Memory B cell (primary cell): ENCODE measurements at places on chromosomes 6 and 20.

DNA sequence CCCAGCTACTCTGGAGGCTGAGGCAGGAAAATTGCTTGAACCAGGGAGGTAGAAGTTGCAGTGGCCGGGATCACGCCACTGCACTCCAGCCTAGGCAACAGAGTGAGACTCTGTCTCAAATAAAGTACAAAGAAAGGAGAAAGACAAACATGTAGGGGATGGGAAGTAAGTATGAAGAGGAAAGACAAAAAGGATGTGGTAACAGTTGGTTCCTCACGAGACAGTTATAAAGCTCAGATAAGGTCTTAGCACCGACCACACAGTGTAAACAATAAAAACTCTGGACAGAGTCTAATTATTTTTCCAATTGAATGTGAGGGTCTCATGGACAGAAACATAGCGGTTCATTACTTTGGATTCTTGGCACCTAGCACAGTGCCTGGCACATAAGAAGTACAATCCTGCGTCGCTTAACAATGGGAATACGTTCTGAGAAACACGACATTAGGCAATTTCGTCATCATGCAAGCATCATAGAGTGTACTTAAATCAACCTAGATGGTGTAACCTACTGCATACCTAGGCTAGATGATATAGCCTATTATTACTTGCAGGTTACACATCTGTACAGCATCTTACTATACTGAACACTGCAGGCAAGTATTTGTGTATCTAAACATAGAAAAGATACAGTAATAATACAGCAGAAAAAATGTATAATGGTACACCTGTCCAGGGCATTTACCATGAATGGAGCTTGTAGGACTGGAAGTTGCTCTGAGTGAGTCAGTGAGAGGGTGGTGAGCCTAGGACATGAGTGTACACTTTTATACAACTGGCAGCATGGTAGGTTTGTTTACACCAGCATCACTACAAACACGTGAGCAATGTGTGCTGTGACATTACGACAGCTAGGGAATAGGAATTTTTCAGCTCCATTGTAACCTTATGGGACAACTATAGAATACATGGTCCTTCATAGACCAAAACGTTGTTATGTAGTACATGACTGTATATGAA is 38.2 kb downstream of the MBOAT1 start:
- peaks cover 1% of the 10 kb centered on the region for H3K36me3 ChIP-seq
- peaks cover 9% of the 10 kb centered on the region for H3K4me1 ChIP-seq
- H3K4me3 ChIP-seq, result no peak overlapping the region
- DNase-seq, result no peak

DNA sequence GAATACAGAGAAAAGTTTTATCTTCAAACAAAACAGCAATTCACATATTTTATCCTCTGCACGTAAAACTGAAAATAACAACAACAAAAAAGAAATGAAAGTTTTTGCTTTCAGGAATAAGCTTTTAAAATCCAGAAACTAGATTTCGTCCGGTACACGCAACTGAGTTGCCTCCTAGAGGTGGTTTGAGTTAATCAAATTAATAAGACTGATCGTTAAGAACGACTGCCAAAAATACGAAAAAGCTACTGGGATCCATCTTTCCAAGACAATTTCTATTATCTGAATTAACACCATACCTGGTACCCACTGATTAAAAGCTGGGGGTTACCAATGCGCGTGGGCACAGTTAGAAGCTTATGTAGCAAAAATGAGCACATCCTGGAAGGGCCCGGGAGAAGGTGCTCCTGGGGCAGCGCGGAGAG is 669 bp downstream of the PDCD2 start:
- H3K36me3 ChIP-seq, result peaks cover 16% of the 10 kb centered on the region
- H3K4me1 ChIP-seq, result peaks cover 14% of the 10 kb centered on the region
- DNase-seq, result no peak
- H3K27ac ChIP-seq, result peak overlapping the region; percentile 84
- peak overlapping the region; percentile 93 for H3K4me3 ChIP-seq

DNA sequence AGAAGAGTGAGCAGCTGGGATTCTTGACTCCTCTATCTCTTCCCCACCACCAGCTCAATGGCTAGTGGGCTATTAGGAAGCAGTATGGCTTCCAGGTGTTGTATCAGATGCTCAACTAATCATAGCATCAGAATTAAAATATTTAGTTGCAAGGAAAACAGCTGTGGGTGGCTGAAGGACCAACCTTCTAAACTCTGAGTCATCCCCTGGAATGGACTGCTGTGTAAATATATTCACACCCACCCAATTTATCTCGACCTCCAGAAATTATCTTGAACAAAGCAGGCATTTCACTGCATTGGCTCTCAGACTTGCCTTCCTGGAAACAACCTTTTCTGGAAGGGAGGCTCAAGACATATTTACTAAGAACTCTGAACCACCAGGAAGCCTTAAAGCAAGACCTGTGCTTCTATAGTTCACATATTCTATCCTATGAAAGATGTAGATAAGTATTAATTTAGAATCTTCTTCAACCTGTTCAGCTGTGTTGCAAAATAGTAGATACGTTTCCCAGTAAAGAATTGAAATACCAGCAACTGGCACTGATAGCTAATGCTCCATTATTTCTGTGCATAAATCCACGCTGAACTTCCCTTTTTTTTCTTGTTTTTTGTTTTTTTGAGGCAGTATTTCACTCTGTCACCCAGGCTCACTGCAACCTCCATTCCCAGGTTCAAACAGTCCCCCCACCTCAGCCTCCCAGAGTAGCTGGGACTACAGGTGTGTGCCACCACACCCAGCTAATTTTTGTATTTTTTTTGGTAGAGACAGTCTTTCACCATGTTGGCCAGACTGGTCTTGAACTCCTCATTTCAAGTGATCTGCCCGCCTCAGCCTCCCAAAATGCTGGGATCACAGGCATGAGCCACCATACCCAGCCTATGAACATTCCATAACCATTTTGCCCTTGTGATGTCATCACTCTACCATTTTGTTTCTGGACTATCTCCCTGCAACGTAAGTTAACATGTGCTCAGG is 56.9 kb upstream of the CD2AP start:
- no peak overlapping the region for H3K27ac ChIP-seq
- H3K4me1 ChIP-seq, result no peaks in the 10 kb centered on the region
- H3K36me3 ChIP-seq, result peaks cover 2% of the 10 kb centered on the region
- no peak overlapping the region for H3K4me3 ChIP-seq

DNA sequence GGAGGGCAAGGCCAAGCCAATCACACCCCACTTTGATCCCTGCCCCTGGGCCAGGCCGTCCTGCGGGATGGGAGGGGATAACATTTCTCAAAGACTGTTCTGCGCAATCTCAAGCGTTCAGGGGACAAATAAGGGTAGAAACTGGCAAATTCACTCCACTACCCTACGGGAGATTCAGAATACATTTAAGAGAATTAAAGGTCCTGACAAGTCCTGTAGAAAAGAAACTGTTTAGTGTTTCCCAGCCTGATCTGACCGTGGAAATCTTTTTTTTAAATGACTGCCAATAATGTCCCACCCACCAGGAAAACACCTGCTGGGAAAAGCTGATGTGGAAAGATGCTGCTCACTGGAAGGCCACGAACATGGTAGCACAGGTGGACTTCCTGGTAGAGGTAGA is 140.6 kb upstream of the RNF24 start:
- no peaks in the 10 kb centered on the region for H3K36me3 ChIP-seq
- no peak for DNase-seq
- H3K27ac ChIP-seq, result no peak overlapping the region
- no peak overlapping the region for H3K4me3 ChIP-seq
- peaks cover 3% of the 10 kb centered on the region for H3K4me1 ChIP-seq
- H3K27me3 ChIP-seq, result peaks cover 22% of the 10 kb centered on the region

DNA sequence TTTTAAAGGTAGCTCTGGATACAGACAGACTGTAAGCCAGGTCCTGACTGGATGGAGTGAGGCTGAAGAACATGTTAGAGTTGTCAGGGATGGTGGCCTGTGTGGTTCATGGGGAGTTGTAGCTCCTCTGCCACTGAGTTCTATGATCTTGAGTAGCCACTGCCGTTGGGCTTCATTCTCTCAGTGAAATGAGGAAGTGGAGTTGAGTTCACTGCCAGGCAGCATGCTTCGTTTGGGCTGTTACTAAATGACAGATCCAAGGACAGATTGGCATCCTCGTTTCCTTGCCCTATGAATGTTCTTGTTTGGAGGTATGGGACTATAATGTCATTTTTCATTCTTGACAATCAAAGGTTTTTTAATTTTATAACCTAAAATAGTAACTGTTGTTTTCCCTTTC is 37.2 kb downstream of the SCAND1 start:
- peaks cover 33% of the 10 kb centered on the region for H3K36me3 ChIP-seq
- no peaks in the 10 kb centered on the region for H3K4me1 ChIP-seq
- H3K27ac ChIP-seq, result no peak overlapping the region
- no peak for DNase-seq
- H3K27me3 ChIP-seq, result no peaks in the 10 kb centered on the region
- H3K4me3 ChIP-seq, result no peak overlapping the region

DNA sequence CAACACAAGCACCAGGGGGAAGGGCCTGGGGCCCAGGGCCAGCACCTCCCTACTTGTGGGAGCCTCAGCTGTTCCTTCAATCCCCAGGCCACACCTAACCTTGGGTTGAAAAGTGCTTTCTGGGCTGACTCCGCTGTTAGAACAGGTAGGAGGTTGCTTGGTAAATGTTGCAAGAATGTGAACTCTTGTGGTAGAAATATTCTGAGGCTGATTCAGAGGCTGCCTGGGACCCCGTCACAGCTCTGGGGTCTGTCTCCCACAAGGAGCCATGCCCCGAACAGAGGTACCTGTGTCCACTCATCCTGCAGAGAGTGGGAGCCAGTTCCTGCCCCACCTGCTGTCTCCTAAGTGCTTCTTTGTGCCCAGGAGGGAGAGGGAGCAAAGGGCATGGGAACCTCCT is 14.4 kb upstream of the MAS1L start:
- peak; percentile 9 for DNase-seq
- H3K4me3 ChIP-seq, result no peak overlapping the region
- H3K36me3 ChIP-seq, result no peaks in the 10 kb centered on the region
- peaks cover 7% of the 10 kb centered on the region for H3K27me3 ChIP-seq
- H3K27ac ChIP-seq, result no peak overlapping the region

- peaks cover 3% of the 10 kb centered on the region for H3K27me3 ChIP-seq
- peaks cover 9% of the 10 kb centered on the region for H3K4me1 ChIP-seq
- no peak overlapping the region for H3K27ac ChIP-seq
- no peak for DNase-seq
- H3K4me3 ChIP-seq, result no peak overlapping the region
These were observed 668.2 kb downstream of the DHX35 start for GRCh38 chr20:39630215-39630908.

- H3K4me1 ChIP-seq, result no peaks in the 10 kb centered on the region
- no peak overlapping the region for H3K4me3 ChIP-seq
- H3K27me3 ChIP-seq, result no peaks in the 10 kb centered on the region
- H3K27ac ChIP-seq, result no peak overlapping the region
- no peak for DNase-seq
- peaks cover 3% of the 10 kb centered on the region for H3K36me3 ChIP-seq
These were observed 35.8 kb downstream of the GCM1 start for GRCh38 chr6:53112871-53113270.

GRCh38 chr6:149235130-149235561 is 82.4 kb upstream of the TAB2 start:
- peaks cover 2% of the 10 kb centered on the region for H3K36me3 ChIP-seq
- no peak for DNase-seq
- H3K4me3 ChIP-seq, result peak overlapping the region; percentile 67
- H3K27ac ChIP-seq, result peak overlapping the region; percentile 54

DNA sequence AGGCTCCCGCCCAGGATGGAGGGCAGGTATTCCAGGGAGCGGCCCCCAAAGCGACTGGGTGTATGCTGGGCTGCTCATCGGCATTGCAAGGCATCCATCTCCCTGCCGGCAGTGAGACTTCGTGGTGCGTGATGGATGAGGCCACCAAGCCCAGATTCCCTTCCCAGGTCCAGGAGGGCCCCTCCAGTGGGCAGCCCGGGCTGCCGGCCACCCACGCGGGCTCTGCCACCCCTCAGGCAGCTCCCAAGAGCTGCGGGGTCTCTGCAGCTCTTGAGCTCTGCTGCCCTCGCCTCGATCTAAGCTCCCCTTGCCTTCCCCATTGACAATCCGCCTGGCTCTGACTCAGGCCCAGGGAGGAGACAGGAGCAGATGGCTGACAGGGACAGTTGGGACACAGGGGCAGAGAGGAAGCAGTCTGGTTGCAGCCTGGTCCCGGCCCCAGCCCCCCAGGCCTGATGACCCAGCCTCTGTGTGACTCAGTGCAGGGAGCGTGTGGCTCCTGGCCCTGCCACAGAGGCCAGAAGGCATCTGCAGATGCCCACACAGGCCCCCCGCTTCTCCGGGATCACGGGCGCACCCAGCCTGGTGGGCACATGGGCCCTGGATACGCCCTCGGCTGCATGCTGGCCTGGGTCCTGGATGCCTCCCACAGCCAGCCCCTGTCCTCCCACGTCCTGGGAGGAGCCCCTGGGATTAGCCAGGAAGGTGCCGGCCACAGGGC is 33.0 kb downstream of the SLCO4A1 start:
- no peak for DNase-seq
- H3K36me3 ChIP-seq, result peaks cover 2% of the 10 kb centered on the region
- no peak overlapping the region for H3K4me3 ChIP-seq
- no peak overlapping the region for H3K27ac ChIP-seq
- peaks cover 4% of the 10 kb centered on the region for H3K27me3 ChIP-seq
- no peaks in the 10 kb centered on the region for H3K4me1 ChIP-seq

- no peak for DNase-seq
- H3K4me3 ChIP-seq, result no peak overlapping the region
- no peaks in the 10 kb centered on the region for H3K4me1 ChIP-seq
- H3K27ac ChIP-seq, result no peak overlapping the region
- peaks cover 4% of the 10 kb centered on the region for H3K36me3 ChIP-seq
- H3K27me3 ChIP-seq, result no peaks in the 10 kb centered on the region
These were observed 12.8 kb downstream of the SMLR1 start for GRCh38 chr6:130840050-130840449.

DNA sequence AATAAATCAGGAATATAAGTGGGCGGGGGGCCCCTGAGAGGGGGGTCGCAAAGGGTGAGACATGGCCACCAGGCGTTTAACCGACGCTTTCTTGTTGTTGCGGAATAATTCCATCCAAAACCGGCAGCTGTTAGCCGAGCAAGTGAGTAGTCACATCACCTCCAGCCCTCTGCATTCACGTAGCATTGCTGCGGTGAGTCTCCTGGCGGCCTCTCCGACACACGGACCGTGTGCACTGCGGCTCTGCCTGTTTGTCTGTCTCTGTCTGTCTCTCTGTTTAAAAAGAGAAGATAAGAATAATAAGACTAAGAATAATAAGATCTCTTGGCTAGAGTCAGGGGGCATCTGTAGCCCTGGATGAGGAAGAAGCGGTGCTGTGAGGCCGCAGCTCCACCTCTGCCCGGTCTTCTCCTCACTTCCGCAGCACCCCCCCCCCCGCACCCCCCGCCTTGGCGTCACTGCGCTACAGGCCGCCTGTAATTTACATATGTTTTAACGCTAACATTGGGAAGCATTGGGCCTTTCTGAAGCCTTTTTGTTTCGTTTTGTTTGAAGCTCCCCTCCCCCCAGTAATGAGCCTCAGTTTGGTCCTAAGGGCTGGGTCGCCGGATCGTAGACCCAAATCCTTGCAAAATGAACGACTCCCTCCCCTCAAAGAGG is 993 bp downstream of the STX16 start:
- peak overlapping the region; percentile 91 for H3K4me3 ChIP-seq
- peak; percentile 58 for DNase-seq
- peak overlapping the region; percentile 91 for H3K27ac ChIP-seq
- peaks cover 6% of the 10 kb centered on the region for H3K36me3 ChIP-seq

GRCh38 chr20:48783533-48784272 is 44.1 kb downstream of the PREX1 start:
- peaks cover 8% of the 10 kb centered on the region for H3K36me3 ChIP-seq
- no peak for DNase-seq
- no peak overlapping the region for H3K4me3 ChIP-seq
- H3K27me3 ChIP-seq, result no peaks in the 10 kb centered on the region
- H3K4me1 ChIP-seq, result peaks cover 41% of the 10 kb centered on the region
